Natural killer cell treated with Interleukin-12 subunit alpha and Interleukin-12 subunit beta and Interleukin-15 and Interleukin-18, amount 100 ng/mL, for 72 hours (primary cell): ENCODE measurements at places on chromosomes 7 and 10. TPM values are rescaled to one million over a fixed set of nuclear protein-coding genes. Genes with fewer than 3 reads are reported as not detected.
A peak's percentile ranks its signal among the peaks of the same experiment; 100 is the strongest.

GRCh38 chr10:132591166-132591971, 53.8 kb downstream of the INPP5A start:
- H3K4me1 ChIP-seq, result peaks cover 84% of the 10 kb centered on the region
- peak; percentile 29 for DNase-seq
- no peaks in the 10 kb centered on the region for H3K27me3 ChIP-seq

DNA sequence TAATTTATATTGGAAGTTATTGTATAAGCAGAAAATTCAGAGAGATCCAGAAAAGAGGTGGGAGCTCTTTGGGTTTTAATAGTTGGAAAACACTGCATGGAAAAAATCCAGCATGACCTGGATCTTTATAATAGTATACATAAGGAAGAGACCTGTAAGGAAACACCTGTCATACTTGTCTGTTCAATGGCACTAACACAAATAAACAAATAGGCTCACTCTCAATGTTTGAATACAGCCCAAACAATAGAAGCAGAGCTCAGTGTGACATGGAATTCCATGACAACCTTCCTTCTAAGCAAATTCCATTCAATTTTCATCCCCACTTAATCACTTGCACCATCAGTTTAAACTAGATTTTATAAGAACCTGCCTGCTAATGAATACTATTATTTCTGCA, 31.7 kb downstream of the CISD1 start:
- no peak for DNase-seq
- no peaks in the 10 kb centered on the region for H3K36me3 ChIP-seq
- no peak overlapping the region for H3K27ac ChIP-seq
- peaks cover 20% of the 10 kb centered on the region for H3K27me3 ChIP-seq

DNA sequence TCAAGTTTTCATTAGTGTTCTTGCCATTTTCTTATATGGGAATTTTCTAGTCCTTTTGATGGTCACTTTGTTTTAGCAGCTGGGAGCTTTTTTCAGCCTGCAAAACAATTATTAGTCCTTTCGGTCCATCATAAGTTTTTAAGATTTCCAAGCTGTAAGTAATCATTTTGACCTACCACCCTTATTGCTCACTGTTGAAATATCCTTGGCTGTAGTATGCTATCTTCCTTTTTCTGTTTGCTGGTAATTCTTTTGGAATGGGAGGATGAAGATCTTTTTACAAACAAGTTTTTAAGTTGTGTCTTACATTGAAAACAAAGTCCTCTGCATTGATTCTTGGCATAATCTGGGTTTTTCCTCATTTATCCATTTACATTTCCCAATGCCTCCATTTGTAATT, 24.0 kb downstream of the BZW2 start:
- DNase-seq, result no peak
- H3K27me3 ChIP-seq, result no peaks in the 10 kb centered on the region
- no peak overlapping the region for H3K27ac ChIP-seq
- peaks cover 24% of the 10 kb centered on the region for H3K36me3 ChIP-seq
- no peak overlapping the region for H3K4me3 ChIP-seq

- no peak overlapping the region for H3K4me3 ChIP-seq
- DNase-seq, result no peak
- no peak overlapping the region for H3K27ac ChIP-seq
- H3K36me3 ChIP-seq, result peaks cover 6% of the 10 kb centered on the region
- no peaks in the 10 kb centered on the region for H3K4me1 ChIP-seq
- no peaks in the 10 kb centered on the region for H3K27me3 ChIP-seq
Observed at GRCh38 chr7:131425992-131426391, 98.3 kb downstream of the MKLN1 start.

DNA sequence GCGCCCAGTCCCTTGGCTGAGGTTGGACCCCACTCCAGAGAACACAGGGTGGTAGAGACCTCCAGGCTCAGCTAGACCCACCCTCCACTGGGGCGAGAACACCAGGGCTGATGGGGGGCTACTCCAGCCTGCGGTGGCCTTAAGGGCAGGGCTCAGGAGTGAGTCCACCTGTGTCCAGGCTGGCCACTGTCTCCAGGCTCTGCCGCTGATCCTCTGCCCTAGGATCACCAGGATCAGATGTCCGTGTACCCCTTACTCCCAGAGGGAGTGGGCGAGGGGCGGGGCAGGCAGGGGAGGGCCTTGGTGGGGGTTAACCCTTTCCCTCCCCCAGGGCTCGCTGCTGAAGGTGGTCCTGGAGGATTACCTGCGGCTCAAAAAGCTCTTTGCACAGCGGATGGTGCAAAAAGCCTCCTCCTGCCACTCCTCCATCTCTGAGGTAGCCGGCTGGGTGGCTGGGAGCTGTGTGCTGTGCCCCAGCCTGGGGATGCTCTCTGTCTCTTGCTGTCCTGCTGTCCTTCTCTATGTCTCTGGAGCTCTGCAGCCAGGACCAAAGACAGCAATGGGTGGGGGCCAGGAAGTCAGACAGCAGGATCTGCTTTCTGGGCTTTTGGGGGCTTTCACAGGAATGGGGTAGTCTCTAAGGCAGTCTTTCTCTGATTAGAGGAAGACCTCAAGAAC, 38.0 kb downstream of the PSAP start:
- H3K36me3 ChIP-seq, result peaks cover 2% of the 10 kb centered on the region
- H3K4me1 ChIP-seq, result peaks cover 3% of the 10 kb centered on the region
- no peaks in the 10 kb centered on the region for H3K27me3 ChIP-seq
- H3K4me3 ChIP-seq, result no peak overlapping the region
- H3K27ac ChIP-seq, result no peak overlapping the region

DNA sequence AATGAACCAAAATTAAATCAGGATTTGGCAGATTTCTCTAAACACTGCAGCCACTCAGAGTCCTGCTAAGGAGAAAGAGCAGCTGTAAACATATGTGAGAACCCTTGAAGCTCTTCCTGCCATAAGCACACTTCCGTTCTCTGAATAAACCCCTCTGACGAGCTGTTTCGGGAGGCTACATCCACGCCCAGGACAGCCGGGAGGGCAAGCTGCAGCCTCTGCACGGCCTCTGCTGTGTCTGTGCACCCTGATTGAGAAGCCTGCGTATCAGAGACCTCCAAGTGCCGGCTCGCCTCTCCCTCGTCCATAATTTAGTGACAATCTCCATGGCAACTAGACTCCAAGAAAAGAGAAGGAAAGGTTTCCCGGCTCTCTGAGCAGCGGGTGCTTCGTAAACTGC, 114.4 kb downstream of the PTPRN2 start:
- peaks cover 9% of the 10 kb centered on the region for H3K27me3 ChIP-seq
- DNase-seq, result no peak
- no peak overlapping the region for H3K4me3 ChIP-seq
- H3K4me1 ChIP-seq, result no peaks in the 10 kb centered on the region
- H3K36me3 ChIP-seq, result no peaks in the 10 kb centered on the region
- H3K27ac ChIP-seq, result no peak overlapping the region

DNA sequence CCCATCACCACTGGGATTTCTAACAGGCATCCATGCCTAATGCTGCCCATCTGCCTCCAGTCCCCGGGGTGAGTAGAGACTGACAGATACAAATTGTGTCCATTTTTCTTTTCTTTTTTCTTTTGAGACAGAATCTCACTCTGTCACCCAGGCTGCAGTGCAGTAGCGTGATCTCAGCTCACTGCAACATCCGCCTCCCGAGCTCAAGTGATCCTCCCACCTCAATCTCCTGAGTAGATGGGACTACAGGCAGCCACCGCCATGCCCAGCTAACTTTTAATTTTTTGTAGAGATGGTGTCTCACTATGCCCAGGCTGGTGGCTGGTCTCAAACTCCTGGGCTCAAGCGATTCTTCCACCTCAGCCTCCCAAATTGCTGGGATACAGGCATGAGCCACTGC, 7.6 kb upstream of the CPN1 start:
- no peak for DNase-seq
- no peaks in the 10 kb centered on the region for H3K36me3 ChIP-seq
- H3K27me3 ChIP-seq, result peaks cover 19% of the 10 kb centered on the region
- H3K4me3 ChIP-seq, result no peak overlapping the region

DNA sequence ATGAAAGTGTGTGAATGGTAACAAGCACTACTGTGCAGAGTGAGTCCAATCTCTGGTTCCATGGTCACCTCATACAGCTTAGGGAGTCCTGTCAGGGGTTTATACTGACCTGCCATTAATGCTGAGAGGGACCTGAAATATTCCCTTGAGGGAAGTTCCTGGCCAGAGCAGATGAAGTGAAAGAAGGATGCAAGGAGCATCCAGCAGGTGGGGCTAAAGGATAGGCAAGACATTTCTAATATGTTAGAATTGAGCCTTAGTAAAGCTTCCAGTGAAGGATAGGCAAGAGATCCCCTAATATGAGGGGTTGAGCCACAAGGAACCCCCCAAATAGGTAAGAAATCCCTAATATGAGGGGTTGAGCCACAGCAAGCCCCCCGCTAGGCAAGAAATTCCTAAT, 25.5 kb upstream of the FAM221A start:
- H3K27me3 ChIP-seq, result peaks cover 3% of the 10 kb centered on the region
- no peaks in the 10 kb centered on the region for H3K4me1 ChIP-seq
- no peak for DNase-seq
- peaks cover 21% of the 10 kb centered on the region for H3K36me3 ChIP-seq
- H3K4me3 ChIP-seq, result no peak overlapping the region

- no peak for DNase-seq
- no peaks in the 10 kb centered on the region for H3K36me3 ChIP-seq
- no peaks in the 10 kb centered on the region for H3K27me3 ChIP-seq
- peaks cover 6% of the 10 kb centered on the region for H3K4me1 ChIP-seq
- no peak overlapping the region for H3K27ac ChIP-seq
Observed at GRCh38 chr10:80410578-80411145, 2.3 kb downstream of the PRXL2A start.

DNA sequence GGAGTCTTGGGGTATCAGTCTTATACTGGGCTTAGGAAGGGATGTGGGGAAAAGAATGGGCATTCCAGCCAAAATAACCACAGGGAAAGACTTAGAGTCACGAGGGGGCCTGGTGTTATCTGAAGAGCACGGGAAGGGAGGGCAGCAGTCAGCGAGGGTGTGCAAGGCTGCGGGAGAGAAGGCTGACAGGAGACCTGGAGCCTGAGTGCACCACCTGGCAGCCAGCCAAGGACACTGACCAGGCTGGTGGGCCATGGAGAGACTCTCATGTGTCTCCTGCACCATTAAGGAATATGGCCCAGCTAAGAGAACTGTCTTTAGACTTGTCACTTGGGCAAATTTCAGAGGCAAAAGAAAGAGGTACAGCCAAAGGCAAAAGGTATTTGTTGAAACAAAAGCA, 69.6 kb downstream of the PKD1L1 start:
- H3K36me3 ChIP-seq, result no peaks in the 10 kb centered on the region
- no peak overlapping the region for H3K27ac ChIP-seq
- no peaks in the 10 kb centered on the region for H3K4me1 ChIP-seq
- H3K4me3 ChIP-seq, result no peak overlapping the region
- H3K27me3 ChIP-seq, result peaks cover 4% of the 10 kb centered on the region

Gene PRXL2A
- 6.4 TPM for total RNA-seq

DNA sequence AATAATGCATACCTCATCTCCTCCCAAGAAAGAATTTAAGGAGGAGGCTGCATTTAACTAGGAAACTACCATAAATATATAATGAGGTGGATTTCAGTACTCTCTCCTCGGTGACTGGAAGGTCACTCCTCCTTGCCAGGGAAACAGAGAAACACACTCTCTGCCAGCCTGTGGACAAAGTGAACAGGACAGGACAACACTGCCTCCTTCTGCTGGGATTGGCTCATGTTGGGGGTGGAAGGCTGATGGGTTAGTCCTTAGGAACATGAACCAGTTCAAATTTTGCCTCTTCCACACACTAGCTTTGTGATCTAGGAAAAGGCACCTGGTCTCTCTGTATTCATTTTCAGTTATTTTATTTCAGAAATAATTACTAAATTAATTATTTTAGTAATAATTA, 50.6 kb upstream of the STEAP4 start:
- no peak overlapping the region for H3K27ac ChIP-seq
- no peaks in the 10 kb centered on the region for H3K36me3 ChIP-seq
- H3K4me1 ChIP-seq, result no peaks in the 10 kb centered on the region

Gene AKR1C8
- total RNA-seq, result 0.38 TPM

GRCh38 chr10:480928-481552, 208.4 kb downstream of the DIP2C start:
- peaks cover 23% of the 10 kb centered on the region for H3K4me1 ChIP-seq
- DNase-seq, result no peak
- peaks cover 17% of the 10 kb centered on the region for H3K36me3 ChIP-seq
- H3K27ac ChIP-seq, result no peak overlapping the region
- no peaks in the 10 kb centered on the region for H3K27me3 ChIP-seq
- no peak overlapping the region for H3K4me3 ChIP-seq

Gene CALHM1
- not detected for total RNA-seq

Gene MEIG1
- not detected for total RNA-seq

GRCh38 chr10:44323838-44324237, 61.1 kb downstream of the CXCL12 start:
- peaks cover 52% of the 10 kb centered on the region for H3K27me3 ChIP-seq
- no peak for DNase-seq
- H3K27ac ChIP-seq, result no peak overlapping the region
- no peaks in the 10 kb centered on the region for H3K4me1 ChIP-seq
- H3K36me3 ChIP-seq, result no peaks in the 10 kb centered on the region
- no peak overlapping the region for H3K4me3 ChIP-seq

DNA sequence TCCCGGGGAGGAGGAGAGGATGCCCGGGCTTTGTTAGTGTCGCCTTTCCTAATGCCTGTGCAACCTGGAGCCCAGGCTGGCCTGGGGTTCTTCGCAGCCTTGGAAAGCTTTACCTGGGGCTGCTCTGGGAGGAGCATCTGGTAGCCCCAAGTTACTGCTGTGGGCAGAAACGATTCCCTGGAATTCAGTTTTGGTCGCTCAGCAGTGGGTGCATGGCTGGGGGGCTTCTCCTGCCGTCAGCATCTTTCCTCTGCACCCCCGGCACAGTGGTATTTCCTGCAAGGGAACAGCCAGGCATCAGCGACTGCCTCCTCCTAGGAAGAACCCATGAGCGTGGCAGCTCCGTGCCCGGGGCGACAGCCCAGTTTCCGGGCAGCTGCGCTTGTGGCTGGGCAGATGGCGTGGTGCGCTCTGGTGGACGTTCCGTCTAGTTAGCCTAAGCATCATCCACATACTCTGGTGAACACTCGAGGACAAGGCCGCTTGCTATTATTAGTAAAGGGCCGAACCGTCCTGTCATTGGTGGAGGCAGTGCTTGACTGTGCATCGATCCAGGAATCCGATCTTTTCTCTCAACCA, 107.0 kb upstream of the BTBD16 start:
- H3K4me3 ChIP-seq, result peak overlapping the region; percentile 34
- H3K36me3 ChIP-seq, result no peaks in the 10 kb centered on the region
- peaks cover 40% of the 10 kb centered on the region for H3K27me3 ChIP-seq
- peaks cover 7% of the 10 kb centered on the region for H3K4me1 ChIP-seq

DNA sequence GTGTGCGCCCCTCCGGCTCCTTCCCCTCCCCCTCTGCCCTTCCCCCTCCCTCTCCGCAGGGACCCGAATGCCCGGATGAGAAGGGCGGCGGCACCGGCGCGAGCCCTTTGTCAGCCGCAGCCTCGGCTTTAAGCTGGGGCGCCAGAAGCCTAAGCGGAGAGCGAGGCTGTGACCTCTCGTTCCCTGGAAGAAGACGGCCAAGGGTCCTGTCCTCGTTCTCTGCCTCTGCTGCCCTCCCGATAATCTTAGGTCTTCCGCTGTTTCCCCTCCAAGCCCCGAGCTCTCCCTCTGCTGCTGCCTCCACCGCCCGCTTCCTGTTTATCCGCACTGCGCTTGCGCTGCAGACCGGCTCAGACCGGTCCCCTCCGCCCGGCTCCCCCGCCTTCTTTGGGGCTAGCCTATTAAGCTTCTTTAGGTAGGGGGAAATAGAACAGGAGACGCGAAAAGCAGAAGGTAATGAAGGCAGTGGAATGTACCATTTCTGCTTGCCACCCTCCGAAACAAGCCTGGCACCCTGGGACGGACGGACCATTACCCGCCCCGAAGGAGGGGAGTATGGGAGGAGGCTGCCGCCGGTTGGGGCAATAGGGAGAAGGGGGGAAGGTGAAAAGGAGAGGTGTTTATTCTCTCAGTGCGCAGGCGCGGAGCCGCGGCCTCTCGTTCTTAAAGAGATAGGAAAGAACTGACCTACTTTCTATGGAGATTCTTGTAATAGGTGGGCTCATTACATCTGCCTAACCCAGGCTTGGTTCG, at the start of gene OGA:
Gene OGA, minus strand, starts transcription at position 326 of the 753 bp plus-strand sequence. CDS start 422 bp downstream, outside the sequence.
- no peaks in the 10 kb centered on the region for H3K27me3 ChIP-seq
- DNase-seq, result peak; percentile 99
- peaks cover 17% of the 10 kb centered on the region for H3K36me3 ChIP-seq
- H3K4me3 ChIP-seq, result peak within 1 kb of the TSS; percentile 93
- H3K4me1 ChIP-seq, result peaks cover 44% of the 10 kb centered on the region

Gene INSYN2A
- total RNA-seq, result not detected
